ENCODE measurements at places on chromosomes 7 and 10.

GRCh38 chr10:96856317-96856716, 24.2 kb downstream of the LCOR start:
- no peak for DNase-seq

DNA sequence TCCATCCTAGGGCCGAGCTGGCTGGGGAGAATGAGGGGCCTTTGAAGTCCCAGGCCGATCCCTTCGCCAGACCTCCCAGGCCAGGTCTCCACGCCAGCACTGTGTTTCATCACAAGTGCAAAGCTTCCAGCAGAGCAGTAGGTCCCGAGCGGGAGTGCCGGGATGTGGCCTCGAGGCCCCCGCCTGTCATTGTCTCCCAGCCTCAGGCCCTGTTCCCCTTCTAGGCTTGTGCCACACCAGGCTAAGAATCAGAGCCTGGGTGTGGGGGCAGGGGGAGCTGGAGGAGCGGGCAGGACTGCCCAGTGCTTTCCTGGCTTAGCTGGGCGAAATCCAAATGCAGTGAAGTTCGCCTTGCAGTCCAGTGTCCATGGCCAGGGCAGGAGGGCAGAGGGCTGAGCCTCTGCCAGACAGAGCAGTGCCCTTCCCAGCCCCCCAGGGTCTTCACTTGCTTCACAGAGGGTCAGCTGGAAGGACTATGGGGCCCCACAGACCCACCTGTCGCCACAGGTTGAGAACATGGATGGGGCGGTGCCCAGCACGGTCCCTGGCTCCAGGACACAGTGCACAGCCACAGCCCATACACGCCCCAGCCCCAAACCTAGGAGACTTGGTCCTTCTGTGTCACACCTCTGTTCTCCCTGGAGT, 20.2 kb upstream of the PFKFB3 start:
- no peak for DNase-seq

GRCh38 chr7:120740348-120740747, 117.6 kb downstream of the TSPAN12 start:
- no peak for DNase-seq

DNA sequence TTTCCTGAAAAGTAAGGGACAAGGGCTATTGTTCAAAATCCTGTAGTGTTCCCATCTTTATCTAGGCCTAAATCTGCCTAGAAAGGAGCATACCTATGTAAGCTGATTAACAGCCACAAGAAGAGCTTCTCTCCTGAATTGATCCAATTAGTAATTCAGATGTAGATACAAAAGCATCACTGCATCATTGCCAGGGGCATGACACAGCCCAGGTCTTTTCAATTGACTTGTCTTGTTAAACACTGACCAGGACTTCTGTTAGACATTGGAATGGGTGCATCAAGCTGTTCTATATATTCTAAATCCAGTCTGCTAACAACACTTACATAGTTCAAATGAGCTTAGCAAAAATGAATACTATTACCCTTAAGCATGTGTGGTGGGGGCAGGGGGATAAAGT, 589.2 kb downstream of the INHBA start:
- no peak for DNase-seq

DNA sequence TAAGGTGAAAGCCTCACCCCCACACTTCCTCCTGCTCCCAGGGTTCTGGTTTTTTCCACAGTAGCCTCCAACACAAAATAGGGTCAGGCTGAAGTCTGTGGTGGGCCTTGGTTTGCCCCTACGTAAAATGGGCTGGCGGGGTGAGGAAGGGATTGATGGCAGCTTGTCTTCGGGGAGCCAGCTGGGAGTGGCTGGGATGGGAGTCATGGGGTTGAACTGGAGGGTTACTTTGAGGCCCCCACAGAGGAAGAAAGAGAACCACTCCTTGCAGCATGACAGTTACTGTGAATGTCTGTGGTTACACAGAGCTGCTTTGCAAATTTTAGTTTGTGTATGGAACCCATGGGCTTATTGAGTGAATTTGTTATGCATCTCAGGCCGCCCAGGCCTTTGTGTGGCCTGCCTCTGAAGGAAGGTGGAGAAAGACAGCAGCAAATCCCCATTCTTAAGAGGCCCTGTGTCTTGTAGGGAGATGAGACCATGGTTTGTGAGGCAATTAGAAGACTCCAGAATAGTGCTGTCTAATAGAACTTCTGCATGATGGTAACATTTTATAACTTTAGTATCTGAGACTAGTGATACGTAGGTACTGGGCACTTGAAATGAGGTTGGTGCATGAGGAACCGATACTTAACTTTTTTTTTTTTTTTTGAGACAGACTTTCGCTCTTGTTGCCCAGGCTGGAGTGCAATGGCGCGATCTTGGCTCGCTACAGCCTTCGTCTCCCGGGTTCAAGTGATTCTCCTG, 8.1 kb downstream of the TRIM8 start:
- DNase-seq = no peak

DNA sequence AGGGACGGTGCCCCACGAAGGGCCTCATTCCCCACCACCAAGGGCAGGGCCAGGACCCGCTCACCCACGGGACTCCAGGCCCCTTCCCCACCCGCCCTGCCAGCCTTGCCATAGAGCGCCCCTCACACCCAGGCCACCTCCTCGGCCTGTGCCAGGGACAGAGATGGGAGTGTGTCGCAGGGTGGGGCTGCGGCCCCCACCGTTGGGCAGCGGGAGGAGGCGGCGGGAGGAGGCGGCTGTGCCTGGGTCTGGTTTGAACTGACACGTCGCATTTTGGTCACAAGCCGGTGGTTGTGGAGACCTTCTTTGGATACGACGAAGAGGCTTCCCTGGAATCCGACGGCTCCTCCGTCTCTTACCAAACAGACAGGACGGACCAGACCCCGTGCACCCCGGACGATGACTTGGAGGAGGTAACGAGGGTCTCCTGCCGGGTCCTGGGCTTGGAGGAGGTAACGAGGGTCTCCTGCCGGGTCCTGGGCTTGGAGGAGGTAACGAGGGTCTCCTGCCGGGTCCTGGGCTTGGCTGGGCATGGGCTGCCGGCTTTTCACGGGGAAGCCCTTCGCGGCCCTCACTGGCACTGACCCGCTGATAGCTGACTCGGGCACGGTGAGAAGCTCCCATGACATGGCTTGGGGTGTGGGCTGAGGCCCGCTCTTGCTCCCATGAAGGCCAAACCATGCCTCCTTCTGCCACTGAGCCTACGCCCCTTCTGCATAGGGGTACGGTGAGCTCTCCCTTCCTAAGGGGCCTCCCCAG, 46.4 kb upstream of the DPYSL4 start:
- no peak for DNase-seq

- no peak for DNase-seq
Observed at GRCh38 chr7:36204929-36205635, 52.0 kb downstream of the EEPD1 start.

DNA sequence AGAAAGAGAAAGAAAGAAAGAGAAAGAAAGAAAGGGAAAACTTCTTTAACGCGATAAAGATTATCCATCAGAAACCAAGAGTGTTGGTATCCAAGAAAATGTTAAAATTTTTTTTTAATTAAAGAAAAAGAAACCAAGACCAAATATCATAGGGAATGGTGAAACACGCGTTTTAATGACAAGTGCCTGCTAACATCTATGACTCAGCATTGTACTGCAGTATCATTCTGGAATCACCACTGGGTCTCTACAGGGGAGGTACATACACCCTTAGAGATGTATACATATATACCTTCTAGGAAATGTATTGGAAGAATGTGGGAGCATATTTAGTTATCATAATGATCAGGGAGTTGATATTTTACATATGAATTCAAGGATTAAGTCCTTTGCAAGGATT, 32.1 kb upstream of the PIK3AP1 start:
- DNase-seq = no peak

DNA sequence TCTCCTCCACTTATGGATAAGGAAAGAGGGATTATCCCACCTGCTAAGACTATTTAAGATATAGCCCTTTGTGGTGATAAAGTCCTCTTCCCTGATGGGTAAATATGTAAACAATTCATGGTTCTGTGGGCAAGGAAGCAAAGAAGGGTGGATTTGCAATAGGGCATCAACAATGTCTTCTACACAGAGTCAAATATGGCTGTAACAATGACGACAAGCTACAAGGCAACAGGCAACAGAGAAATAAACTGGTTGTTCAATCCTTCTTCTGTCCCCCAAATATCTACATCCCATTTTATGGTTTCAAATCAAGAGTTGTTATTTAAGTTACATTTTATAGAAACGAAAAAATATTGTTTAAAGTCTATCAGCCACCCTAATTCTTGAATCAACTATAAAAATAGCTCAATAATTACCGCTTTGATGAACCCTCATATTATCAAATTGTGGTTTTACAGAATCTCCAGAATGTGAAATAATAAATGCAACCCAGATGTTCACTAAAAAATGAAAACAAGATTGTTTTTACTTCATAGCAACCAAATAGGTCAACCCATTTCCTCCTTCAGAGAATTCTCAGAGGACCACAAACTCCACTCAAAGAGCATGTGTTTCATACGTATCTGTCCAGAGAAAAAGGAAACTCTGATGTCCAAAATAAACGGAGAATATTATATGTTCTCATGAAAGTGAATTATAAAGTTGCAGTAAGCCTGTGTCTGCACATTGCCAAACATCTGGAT, 13.8 kb downstream of the CYTH3 start:
- DNase-seq = no peak

DNA sequence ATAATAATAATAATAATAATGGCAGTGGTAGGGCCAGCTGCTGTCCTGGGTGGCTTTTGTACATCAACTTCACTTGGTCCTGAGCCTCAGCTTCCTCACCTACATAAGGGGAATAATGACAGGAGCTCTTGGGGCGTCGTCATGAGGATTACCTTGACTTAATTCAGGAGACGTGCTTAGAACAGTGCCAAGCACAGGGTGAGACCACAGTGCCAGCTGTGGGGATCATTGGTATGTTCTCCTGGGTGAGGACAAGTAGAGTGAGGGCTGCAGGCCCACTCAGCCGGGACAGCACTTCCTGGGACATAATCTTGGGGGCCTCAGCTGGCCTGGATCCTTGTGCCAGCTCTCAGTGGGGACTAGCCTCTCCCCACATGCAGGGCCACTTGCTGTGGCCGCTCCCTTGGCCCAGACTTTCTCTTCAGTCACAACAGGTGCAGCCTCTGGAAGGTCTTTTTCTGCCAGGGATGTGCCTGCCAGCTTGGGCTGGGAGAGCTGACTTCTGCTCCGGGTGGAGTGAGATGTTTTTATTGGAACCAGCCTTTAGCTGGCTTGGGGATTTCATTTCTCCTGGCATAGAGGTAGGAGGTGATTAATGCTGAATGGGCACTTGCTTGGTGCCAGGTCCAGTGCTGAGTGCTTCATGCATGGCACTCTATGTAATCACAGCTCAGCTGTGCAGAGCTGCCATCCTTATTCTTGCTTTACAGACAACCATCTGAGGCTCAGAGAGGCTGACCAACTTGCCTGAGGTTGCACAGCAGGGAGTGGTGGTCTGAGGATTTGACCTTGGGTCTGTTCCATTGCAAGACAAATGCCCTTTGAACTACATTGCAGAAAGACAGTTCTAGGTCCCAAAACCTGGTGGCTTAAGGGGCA, 45.3 kb downstream of the TSPAN15 start:
- DNase-seq = no peak

- no peak for DNase-seq
Observed at GRCh38 chr10:121157998-121158397, 306.8 kb downstream of the WDR11 start.

GRCh38 chr10:127151981-127152699, 44.3 kb downstream of the INSYN2A start:
- DNase-seq = no peak

DNA sequence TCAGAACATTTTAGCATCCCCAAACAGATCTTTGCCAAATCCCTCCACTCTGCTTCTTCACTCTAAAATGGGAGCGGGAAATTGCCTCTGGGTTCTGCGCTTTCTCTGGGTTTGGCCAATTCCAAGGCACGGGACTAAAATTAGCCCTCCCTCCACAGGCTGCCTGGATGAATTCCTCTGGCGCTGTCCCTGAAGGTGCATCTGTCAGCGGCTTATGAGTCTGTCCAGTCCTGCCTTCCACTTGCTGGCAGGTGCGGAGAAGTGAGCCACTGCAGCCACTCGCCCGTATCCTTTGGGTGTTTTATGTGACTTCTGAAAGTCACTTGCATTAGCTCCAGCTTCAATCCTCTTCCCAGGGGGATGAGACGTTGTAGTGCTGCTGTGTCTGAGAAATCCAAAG, 121.6 kb downstream of the SH2D4B start:
- DNase-seq = no peak

DNA sequence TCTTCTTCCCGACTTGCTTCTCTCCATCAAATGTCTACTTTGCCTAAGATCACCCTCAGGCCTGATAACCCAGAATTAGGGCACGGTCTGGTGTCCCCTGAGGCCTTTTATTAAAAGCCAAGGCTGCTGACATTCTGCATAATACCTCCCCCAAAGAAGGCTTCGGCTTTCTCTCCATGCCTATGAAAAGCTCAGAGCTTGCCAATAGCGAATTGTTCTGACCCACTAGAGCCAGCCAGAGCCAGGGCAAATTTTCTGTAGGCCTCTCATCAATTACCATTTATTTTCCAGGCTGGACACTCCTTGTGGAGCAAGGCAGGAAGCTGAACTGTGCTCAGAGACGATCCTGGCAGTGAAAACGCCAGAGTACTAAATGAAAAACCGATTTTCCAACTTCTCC, 64.3 kb upstream of the ADRB1 start:
- no peak for DNase-seq

DNA sequence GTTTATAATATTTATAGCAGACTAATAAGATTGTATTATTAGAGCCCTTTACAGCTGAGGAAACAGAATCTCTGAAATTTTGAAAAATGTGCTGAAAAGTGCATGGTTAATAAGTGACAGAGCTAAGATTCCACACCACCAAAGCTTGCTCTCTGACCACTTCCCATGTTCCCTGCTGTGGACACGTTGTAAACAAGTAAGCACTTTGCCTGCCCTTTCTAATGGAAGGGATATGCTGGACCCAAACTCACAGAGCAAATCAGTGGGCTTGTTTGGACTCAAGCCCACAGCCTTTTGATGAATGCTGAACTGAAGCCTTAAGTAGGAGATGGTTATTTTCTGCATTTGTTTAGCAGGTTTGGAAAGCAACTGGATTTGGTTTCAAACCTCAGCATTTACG, 214.0 kb upstream of the TMEM72 start:
- no peak for DNase-seq

GRCh38 chr7:77657427-77658224, 38.6 kb upstream of the RSBN1L start:
- DNase-seq = no peak

DNA sequence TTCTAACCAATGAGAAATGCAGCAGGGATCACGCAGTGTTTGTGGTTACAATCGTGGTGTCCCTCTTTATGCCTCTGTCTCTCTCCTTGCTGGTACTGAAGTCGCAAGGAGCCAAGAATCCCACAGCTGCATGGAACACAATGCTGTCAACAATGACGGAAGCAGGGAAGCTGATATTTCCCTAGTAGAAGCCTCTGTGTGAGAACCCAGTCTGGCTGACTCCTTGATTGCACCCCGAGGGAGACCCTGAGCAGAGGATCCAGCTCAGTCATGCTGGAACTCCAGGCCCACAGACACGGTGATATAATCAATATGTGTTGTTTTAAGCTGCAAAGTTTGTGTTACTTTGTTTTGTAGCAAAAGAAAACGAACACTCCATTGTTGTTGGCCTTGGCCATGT, 677.9 kb downstream of the PARD3 start:
- no peak for DNase-seq

All from NCI-H524 treated with DMSO at 0.1 percent for 48 hours (cell line).